ENCODE measurements at places on chromosomes 1 and 21.

DNA sequence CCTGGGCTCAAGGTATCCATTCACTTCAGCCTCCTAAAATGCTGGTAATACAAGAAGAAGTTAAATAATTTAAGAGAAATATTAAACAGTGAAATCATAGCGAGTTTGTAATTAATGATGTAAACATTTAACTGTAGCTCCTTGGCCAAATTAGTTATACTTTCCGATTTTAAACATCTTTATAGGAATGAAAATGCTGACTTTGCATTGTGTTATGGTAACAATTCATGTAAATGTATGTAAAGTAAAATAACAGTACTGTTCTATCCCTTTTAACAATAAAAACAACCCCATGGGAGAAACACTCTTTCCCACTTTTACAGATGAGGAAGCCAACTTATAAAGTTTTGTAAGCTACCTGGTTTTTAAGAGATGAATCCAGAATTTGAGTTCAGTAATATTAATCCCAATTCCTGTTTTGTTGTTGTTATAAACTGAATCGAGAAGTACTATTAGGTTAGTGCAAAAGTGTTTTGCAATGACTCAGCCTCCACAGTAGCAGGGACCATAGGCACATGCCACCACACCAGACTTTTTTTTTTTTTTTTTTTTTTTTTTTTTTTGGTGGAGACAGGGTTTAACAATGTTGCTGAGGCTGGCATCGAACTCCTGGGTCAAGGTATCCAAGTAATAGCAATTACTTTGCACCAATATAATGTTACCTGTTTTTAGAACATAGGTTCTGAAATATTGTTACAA lies 1360.4 kb downstream of the BRINP3 start:
- no peaks in the 10 kb centered on the region for H3K27me3 ChIP-seq
- H3K4me1 ChIP-seq: peaks cover 3% of the 10 kb centered on the region
- H3K27ac ChIP-seq: no peak overlapping the region
- no peak overlapping the region for H3K4me3 ChIP-seq

DNA sequence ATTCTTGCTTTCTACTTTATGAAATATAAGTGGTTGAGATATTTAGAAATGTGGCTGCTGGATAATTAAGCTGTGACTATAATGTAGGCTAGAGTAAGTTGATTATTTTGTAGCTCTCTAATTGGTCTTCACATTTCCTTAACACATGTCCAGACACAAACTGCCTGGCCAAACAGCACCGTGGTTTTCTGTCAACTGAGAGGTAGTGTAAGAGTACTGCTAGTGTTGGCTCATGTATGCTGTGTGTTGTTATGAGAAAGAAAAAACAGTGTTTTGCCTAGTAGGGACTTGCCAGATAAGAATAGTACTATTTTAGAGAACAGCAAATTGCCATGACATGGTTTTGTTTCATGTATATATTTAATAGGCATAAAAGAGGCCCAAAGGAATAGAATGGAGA lies 37.1 kb downstream of the TMED5 start:
- peaks cover 19% of the 10 kb centered on the region for H3K4me1 ChIP-seq
- no peak for DNase-seq
- no peaks in the 10 kb centered on the region for H3K27me3 ChIP-seq
- H3K36me3 ChIP-seq: peaks cover 9% of the 10 kb centered on the region
- no peak overlapping the region for H3K4me3 ChIP-seq

DNA sequence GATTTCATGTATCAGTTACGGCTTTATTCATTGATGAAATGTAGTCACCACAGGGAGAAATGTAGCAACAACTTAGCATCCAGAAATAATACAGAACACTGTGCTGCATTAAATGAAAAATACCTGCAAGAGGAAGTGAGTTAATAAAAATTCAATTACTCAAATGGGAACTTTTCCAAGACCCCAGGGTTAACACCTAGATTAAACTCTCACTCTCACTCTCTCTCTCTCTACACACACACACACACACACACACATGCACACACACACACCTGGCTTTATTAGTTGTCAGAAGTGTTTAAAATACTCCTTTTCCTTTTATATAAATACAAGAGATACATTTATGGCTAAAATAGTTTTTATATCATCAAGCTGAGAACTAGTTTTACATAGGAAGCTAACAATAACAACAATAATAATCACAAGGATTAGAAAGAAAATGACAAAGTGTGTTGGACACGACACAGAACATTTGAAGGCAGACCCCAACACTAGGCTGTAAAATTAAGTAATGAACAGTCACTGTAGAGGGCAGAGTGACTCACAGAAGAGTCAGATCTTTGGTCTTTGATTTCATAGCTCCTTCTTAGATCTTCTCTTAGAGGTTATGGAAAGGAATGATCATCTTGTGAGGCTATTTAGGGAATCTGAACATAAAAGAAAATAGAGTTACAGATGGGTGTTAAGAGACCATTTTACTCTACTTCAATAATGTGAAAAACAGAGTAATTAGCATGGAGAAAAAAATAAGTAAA lies 1266.0 kb upstream of the ADGRL2 start:
- no peak overlapping the region for H3K4me3 ChIP-seq
- DNase-seq: no peak
- no peak overlapping the region for H3K27ac ChIP-seq

- no peaks in the 10 kb centered on the region for H3K4me1 ChIP-seq
- DNase-seq: no peak
- H3K27ac ChIP-seq: no peak overlapping the region
- peaks cover 18% of the 10 kb centered on the region for H3K36me3 ChIP-seq
- no peak overlapping the region for H3K4me3 ChIP-seq
- no peaks in the 10 kb centered on the region for H3K27me3 ChIP-seq
These were observed 62.1 kb downstream of the SNX7 start for GRCh38 chr1:98723574-98723973.

- no peak overlapping the region for H3K4me3 ChIP-seq
- DNase-seq: no peak
- H3K36me3 ChIP-seq: no peaks in the 10 kb centered on the region
- no peak overlapping the region for H3K27ac ChIP-seq
- peaks cover 14% of the 10 kb centered on the region for H3K27me3 ChIP-seq
- peaks cover 6% of the 10 kb centered on the region for H3K4me1 ChIP-seq
These were observed 179.2 kb upstream of the FMN2 start for GRCh38 chr1:239912471-239912870.

GRCh38 chr1:151294742-151295462 lies 12.8 kb downstream of the ZNF687 start:
- DNase-seq: peak; percentile 12
- H3K27ac ChIP-seq: no peak overlapping the region
- H3K4me3 ChIP-seq: no peak overlapping the region
- H3K27me3 ChIP-seq: no peaks in the 10 kb centered on the region

DNA sequence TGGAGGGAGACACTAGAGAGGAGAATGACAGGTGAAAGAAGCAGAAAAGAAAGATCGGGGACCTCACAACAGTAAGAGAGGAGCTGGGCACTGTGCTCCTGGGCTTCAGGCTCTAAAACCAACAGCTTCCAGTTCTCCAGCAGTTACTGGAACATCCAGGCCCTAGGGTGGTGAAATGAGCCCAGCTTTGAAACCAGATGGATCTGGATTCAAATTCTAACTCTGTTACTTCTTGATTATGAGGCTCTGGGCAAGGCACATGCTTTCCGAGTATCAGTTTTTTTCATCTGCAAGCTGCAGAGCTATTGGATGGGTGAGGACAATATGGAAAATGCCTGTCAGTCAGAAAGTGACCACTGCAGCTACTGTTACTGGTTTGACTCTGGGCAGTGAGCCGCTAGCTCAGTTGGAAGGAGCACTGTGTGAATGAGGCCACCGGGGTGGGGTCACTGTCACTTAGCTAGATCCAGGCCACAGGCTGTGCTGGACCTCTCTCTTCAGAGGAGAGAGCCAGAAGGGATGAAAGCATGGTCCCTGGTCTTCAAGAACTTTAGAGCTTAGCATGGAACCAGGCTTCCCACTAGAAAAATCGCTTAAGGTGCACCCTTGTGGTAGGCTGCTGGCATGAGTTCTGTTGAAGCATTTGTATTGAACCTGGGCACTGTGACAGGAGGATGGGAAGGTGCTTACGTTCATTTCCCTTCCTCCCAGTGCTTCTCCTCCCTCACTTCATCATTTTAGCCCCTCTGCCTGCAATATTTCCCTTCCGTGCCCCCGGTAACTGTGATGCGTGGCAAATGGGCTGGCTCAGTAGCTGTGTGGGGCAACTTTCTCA lies 12.2 kb downstream of the PLEKHO1 start:
- H3K27me3 ChIP-seq: no peaks in the 10 kb centered on the region
- H3K4me1 ChIP-seq: peaks cover 59% of the 10 kb centered on the region
- H3K27ac ChIP-seq: peak overlapping the region; percentile 96
- peak overlapping the region; percentile 57 for H3K4me3 ChIP-seq

- no peaks in the 10 kb centered on the region for H3K36me3 ChIP-seq
- H3K27ac ChIP-seq: peak overlapping the region; percentile 32
- H3K4me1 ChIP-seq: peaks cover 11% of the 10 kb centered on the region
- H3K27me3 ChIP-seq: no peaks in the 10 kb centered on the region
These were observed 109.4 kb downstream of the KIF26B start for GRCh38 chr1:245264226-245264625.

- no peak overlapping the region for H3K27ac ChIP-seq
- H3K4me1 ChIP-seq: peaks cover 19% of the 10 kb centered on the region
- no peaks in the 10 kb centered on the region for H3K36me3 ChIP-seq
- DNase-seq: no peak
- H3K27me3 ChIP-seq: no peaks in the 10 kb centered on the region
- H3K4me3 ChIP-seq: no peak overlapping the region
These were observed 394.3 kb upstream of the ADGRL2 start for GRCh38 chr1:81406292-81406999.

GRCh38 chr1:111476761-111477309 lies 3.1 kb downstream of the C1orf162 start:
- H3K4me1 ChIP-seq: peaks cover 21% of the 10 kb centered on the region
- peaks cover 1% of the 10 kb centered on the region for H3K27me3 ChIP-seq
- no peak overlapping the region for H3K4me3 ChIP-seq
- H3K36me3 ChIP-seq: peaks cover 5% of the 10 kb centered on the region
- H3K27ac ChIP-seq: no peak overlapping the region

- no peak overlapping the region for H3K27ac ChIP-seq
- DNase-seq: no peak
- peaks cover 17% of the 10 kb centered on the region for H3K4me1 ChIP-seq
These were observed 5.9 kb downstream of the VSIG8 start for GRCh38 chr1:159856576-159856975.

DNA sequence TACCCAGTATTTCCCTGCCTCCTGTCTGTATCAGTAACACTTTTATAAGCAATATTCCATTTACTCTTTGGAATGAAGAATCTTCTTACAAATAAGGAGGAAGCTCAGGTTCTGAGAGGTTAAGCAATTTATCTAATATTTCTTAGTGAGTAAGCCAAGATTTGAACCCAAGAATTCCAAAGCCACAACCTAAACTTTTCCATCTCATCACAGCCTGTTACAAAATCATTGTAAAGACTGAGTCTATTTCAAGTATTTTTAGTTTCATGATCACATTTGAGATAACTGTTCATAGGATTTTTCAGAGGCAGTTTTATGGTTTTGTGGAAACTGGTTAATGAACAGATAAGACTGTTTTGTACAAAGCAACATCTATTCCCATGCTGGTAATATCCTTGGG lies 29.8 kb upstream of the HHAT start:
- no peak overlapping the region for H3K4me3 ChIP-seq
- H3K36me3 ChIP-seq: no peaks in the 10 kb centered on the region
- no peak for DNase-seq
- no peaks in the 10 kb centered on the region for H3K27me3 ChIP-seq
- H3K27ac ChIP-seq: no peak overlapping the region

DNA sequence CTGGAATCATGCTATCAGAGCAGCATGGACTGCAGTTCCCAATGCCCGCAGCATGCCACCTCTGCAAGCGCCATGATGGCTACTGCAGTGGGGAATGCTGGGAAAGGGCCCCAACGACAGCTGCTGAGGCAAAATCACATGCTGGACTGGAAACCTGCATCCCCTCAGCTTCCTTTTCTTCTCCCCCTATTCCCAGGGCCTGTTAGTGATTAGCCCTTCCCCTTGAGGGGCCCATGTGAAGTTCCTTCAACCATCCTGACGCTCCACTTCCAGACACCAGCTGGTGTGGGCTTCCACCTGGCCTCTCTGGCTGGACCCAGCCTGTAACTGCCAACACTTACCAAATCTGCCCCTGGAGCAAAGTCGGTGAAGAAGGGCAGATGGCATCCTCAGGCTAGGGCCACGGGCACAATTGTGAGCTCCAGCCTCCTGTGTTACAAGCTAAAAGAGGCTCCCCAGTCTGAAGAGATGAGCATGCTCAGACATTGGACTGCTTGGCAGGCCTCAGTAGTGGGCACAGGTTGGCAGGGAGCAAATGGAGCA lies 22.1 kb upstream of the SDC3 start:
- no peaks in the 10 kb centered on the region for H3K27me3 ChIP-seq
- no peak overlapping the region for H3K27ac ChIP-seq
- peaks cover 40% of the 10 kb centered on the region for H3K4me1 ChIP-seq
- no peak overlapping the region for H3K4me3 ChIP-seq
- peaks cover 19% of the 10 kb centered on the region for H3K36me3 ChIP-seq
- DNase-seq: no peak

GRCh38 chr1:20339811-20340457 lies 49.3 kb downstream of the VWA5B1 start:
- no peaks in the 10 kb centered on the region for H3K4me1 ChIP-seq
- peaks cover 43% of the 10 kb centered on the region for H3K27me3 ChIP-seq
- no peak for DNase-seq
- H3K36me3 ChIP-seq: no peaks in the 10 kb centered on the region

GRCh38 chr1:9890224-9890731 lies 19.8 kb downstream of the CTNNBIP1 start:
- no peaks in the 10 kb centered on the region for H3K36me3 ChIP-seq
- no peak overlapping the region for H3K4me3 ChIP-seq
- no peak for DNase-seq
- H3K27me3 ChIP-seq: no peaks in the 10 kb centered on the region

DNA sequence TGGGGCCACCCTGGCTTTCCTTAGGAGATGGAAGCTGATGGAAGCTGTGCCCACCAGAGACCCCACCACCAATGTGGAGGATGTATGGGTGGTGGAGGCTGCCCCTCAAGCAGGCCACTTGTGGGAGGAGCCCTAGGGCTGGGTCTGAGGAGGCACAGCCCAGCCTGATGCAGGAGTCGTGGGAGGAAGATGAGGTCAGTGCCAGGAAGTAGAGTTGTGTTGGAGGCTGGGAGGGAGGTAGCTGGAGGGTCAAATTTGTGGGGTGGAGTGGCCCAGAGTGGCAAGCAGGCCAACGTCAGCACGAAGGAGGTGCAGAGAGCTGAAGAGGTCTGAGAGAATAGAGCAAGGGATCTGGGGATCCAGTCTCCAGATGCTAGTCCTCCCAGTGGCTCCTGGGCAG lies 119.0 kb upstream of the USP24 start:
- no peak overlapping the region for H3K27ac ChIP-seq
- DNase-seq: no peak
- no peaks in the 10 kb centered on the region for H3K36me3 ChIP-seq
- H3K4me1 ChIP-seq: no peaks in the 10 kb centered on the region
- H3K27me3 ChIP-seq: peaks cover 1% of the 10 kb centered on the region

All from chondrocyte (in vitro differentiated cells).